Activated naive CD4-positive, alpha-beta T cell treated with Interleukin-2 at 50 U/mL for 16 hours (primary cell): ENCODE measurements at places on chromosomes 12 and 14.

DNA sequence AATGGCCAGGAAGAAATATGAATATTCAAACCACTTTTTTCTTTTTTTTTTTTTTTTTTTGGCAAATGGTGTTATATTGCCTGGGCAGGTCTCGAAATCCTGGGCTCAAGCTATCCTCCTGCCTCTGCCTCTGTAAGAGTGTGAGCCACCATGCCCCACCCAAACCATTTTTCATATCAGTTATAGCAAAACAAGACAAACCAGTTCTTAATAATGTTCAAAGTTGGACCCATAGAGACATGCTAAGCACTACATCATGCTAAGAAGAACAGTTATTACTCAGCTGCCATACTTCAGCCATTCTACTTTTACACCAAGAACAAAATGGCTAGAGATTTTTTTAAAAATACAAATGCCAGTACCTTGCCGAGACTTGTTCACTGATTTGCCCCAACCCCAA is 25.5 kb downstream of the EIF2S1 start:
- no peak for DNase-seq

DNA sequence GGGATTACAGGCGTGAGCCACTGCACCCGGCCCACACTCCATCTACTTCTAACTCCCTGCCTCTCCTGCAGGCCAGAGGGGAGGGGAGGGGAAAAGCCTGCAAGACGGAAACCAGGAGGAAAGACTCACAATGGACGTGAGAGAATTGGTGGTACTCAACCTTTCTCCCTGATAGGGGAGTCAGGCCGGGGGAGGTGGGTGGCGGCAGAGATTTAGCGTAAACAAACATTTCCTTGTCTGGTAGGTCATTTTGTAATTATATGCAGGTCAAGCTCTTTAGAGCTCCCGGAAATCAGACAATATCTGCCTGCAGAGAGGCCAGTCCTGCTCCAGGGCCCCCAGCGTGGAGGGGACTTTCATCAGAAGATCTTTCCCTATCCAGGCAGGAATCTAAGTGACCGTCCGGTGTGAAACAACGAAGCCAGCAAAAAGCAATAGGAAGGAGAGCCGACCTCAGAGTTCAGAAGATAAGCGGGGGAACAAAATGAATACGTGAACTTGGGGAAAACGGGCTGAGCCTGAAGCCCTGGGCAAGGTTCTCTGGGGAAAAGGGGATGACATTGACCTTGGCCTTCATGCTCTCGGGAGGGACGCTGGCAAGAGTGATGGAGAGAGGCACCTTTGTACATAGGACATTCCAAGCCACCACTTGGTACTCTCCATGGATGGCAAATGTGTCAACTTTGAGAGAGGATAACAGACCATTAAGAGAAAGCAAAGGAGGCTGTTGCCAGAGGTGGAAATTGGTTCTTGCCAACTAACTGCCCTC is 62.3 kb downstream of the SPRING1 start:
- no peak for DNase-seq

DNA sequence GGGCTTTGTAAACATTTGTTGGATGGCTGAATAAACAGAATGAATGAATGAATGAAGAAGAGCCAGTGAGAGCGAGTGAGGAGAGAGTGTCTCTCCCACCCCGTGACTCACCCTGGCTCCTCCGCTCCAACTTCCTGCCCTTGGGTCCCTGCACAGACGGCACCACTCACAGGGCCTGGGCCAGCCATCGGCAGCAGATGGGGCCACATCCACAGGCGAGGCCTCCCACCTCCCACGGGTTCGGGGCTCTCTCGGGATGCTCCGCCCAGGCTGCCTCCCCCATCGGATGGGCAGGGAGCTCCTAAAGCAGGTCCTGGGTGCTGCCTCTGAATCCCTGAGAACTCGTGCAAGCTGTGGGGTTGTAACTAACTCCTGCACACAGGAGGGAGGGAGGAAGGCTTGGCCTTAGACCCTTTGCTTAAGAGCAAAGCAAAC is 41.3 kb downstream of the CCNK start:
- DNase-seq = no peak

DNA sequence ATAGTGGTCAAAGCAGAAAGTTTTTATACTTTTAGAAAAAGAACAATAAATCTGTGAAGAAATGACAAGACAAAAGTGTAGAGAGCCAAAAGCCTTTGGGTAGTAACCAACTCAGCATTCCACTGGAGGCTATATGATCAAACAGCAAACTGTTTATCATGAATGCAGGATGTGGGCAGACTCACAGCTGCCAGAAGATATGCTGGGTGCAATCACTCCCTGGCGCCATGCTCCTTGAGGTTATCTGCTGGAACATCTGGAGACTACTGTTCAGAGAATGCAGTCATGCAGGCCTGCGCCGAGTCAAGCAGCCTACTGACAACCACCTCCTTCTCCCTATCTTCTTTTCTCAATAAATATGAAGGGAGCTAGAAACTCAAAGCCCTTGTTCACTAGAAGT is 49.0 kb upstream of the SLC8A3 start:
- no peak for DNase-seq

DNA sequence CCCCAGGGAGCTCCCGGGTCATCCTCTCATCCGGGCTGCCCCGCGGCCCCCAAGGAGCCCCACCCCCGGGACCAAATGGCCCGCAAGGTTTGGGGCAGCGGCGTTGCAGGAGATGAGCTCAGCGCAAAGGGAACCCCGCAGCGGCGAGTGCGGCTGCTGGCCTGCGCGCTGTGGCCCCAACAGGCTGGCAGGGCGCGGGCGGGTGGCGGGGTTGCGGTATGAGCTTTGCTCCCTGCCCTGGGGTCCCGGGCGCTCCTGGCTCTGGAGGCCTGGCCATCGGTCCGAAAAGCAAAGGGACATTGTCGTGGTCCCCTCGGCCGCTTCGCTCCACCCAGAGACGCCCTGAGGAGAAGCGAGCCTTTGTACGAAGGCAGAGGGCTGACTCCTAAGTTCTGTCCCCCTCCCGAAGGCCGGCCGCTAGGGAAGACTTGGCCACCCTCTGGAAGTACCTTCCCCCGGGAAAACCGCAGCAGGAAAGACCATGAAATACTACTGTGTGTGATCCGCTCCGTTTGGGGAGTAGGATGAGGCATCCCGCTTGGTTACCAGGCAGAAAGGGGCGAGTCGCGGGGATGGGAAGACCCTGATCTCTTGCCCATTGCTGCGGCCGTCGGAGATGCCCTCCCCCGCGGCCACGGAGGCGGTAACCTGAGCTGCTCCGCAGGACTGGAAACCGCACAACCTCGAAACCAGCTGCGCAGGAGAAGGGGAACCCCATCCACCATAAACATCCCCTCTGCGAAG is 620 bp upstream of the NID2 start:
- DNase-seq = peak; percentile 8

DNA sequence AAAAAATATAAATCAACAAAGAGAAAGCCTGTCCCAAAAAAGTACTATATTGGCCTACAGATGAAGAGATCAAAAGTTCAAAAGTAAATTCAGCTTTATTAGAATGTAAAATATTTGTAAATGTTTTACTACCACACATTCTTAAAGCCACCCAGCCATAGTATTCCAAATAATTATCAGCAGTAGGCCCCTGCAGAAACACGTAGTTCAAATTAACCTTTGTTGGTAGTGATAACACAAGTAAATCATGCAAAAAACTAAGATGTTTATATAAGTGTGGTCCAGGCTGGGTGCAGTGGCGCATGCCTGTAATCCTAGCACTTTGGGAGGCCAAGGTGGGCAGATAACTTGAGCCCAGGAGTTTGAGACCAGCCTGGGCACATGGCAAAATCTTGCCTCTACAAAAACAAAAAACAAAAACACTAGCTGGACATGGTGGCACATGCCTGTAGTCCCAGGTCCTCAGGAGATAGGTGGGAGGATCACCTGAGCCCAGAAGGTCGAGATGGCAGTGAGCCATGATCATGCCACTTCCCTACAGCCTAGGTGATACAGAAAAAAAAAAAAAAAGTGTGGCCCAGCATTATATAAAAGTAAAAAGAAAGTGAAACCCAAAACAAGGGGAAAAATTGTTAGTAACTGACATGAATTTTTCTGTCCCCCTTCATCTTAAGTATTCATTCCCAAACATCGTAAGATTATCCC is 17.9 kb downstream of the SPTLC2 start:
- DNase-seq = no peak

GRCh38 chr12:28015165-28015564 is 42.6 kb upstream of the PTHLH start:
- DNase-seq = no peak

- no peak for DNase-seq
Measured at GRCh38 chr12:5434647-5435560, 3.0 kb downstream of the NTF3 start.

DNA sequence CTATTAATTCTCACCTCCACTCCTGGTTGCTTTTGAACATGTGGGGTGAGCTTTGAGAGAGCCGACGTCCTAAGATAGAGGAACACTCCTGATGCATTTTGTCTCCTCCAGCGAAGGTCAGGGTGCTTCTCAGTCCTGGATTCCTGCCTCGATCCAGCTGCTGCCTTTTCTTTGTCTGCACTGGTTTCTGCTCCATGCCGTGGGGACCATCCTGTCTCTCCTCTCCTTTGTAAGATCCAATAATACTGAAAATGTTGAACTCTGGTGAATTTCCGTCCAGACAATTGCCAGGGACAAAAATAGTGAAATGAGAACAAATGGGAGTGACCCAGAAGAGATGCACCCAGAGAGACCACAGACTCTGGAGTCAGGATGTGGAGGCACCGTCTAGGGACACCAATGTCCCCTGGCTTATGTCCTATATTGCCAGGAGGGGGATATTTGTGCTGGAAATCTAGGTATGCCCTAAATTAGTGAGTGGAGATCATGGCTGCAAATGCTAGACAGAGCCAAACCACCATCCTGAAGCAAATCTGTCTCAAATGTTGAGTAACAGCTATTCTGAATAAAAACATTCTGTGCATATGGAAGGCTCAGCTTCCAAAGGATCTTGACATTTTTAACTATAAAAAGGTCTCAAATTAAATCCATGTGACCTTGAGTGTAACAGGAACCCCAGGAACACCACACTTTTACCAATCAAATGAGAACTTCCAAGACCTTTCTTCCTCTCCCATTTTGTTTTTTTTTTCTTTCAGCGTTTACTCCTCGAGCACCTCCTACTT is 170.9 kb downstream of the PPM1H start:
- no peak for DNase-seq

DNA sequence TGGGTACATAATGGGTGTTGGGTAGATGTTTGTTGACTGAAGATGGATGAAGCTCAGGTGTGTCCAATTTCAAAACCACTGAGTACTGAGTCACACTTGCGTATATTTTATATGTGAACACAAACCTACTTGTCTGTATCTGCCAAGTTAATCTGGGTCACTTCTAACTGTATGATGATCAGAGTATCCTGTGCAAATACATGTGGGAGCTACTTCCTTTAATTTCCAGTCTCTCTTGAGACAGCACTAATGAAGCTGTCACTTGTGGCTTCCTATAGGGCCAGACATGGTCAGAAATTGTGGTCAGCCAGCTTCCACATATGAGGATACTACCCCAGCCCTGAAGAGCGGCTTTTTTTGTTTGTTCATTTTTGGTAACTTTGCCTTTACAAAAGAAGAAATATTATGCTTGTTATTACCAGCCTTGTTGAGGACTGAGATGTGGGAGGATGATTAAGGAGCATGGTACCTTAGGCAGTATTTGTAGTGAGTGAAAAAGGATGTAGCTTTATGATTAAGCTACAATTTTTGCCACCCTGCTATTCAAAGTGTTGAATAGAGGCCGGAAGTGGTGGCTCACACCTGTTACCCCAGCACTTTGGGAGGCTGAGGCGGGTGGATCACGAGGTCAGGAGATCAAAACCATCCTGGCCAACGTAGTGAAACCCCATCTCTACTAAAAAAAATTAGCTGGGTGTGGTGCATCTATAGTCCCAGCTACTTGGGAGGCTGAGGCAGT is 32.4 kb downstream of the PLXNC1 start:
- peak; percentile 35 for DNase-seq

DNA sequence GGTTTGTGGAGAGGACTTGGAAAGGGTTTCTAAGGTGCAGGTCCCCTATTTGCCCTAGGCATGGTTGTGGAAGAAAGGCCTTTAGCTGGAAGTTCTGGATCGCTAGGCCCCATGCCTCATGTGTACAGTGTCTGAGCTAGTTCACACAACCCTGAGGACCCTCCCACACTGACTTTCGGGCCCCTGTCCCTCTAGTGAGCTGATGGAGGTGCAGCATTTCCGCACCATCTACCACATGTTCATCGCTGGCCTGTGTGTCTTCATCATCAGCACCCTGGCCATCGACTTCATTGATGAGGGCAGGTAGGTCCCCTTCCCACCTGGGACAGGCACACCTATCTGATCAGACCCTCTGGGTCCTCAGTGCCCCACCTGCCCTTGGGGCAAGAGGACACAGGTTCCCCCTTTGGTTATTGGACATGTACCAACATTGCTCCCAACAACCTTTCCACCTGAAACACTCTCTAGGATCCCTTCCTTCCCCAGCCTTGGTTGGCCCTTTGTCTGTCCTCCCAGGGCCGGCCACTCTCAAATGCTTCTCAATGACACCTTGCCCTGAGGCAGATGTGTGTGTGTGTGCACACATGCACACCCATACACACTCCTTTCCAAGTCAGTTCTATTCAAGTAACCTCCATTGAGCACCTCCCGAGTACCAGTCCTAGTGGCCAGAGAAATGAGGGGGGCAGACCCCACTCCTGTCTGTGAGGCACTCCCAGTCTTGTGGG is 2.6 kb downstream of the SOAT2 start:
- DNase-seq = no peak
